Non-pigmented ciliary epithelial cell (primary cell): ENCODE measurements at places on chromosomes 7 and 10.

DNA sequence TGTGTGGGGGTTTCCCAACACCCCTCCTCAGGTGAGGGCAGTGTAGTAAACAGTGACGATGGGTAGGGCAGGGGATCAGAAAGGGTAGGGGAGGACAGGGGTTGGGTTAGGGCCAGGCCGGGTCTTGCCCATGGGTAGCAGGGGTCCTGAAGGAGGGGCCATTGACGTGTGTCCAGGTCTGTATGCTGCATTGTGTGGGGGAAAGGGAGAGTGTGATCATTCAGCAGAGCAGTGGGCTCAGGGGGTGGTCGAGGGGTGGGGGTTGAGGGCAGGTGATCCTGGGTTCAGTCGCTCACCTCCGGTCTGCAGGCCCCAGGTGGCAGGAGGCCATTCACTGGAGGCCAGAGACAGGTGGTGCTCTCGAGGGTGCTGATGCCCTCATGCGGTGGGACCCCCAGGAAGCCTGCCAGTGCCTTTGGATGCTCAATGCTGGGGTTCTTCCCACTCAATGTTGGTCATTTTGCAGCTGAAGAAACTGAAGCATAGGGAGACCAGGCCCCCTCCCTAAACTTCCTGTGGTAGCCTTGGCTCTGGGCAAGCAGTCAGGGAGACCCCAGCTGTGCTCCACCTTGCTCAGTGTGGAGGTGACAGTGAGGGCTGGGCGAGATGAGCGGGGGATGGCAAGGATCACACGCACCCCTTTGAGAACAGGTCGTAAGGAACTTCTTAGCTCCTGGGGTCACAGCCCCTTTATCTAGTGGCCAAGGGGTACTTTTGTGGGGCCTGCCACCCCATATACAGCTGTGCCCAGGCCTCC lies 48.8 kb upstream of the CAMK2B start:
- no peak for DNase-seq

DNA sequence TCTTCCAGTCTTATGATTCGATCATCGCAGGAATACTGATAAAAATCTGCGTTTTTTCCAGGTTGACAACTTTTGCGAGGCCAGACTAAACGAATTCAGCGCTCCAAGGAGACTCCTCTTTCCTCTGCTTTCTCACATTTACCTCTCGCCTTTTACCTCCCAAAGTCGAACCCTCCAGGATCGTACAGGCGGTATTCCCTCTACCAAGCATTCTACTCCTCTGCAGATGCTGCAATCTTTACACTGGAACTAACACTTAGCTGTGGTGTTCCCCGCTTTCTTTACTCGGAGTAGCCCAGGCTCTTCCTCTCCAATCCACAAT lies 449 bp downstream of the NUDT5 start:
- DNase-seq, result no peak

DNA sequence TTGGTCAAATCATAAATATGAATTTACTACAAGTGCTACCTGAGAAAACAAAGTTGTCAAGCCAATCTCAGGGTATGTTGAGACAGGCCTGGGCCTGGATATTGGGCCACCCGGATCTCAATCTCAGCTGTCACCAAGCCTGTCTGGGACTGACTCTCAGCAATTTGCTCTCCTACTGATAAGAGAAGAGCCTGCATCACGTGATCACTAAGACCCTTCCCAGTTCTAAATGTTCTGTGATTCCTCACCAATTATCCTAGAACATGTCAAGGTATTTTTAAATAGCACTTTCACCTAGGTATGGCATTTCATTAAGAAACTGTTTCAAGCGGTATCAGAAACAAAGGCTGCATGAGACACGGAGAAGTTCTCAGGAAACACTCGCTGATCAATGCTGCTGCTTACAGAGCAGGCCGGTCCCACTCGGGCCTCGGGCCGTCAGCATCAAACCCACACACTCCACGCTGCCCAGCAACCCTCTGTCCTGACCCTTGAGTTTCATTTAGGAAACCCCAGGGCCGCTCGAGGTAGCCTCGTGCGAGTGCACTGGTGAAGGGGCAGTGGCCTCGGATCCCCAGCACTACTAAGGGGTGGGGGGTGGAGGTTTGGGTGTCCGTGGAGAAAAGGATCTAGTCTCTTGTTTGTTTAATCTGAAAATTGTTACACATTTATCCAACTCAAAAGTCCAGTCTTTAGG lies 4.1 kb downstream of the KLF6 start:
- no peak for DNase-seq

GRCh38 chr7:155832581-155832981 lies 20.3 kb upstream of the SHH start:
- DNase-seq, result no peak

DNA sequence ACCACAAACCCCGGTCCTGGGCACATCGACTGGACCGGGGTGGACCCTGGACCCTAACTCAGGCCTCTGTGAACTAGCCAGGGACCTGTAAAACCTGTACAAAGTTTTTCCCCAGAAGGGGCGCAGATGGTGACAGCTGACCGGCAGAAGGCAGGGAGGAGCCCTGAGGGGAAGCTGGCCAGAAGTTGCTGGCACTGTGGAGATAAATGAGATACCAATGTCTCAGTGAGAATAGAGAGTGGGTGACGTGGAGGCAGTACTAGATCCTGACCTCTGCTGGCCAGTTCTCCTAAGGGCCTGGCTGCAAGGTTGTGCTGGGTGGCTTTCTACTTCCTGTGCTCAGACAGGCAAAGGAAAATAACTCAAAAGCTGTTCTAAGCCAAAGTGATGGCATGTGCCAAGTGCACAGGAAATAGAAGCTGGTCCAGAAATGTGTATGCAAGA lies 10.6 kb upstream of the TSPAN14 start:
- no peak for DNase-seq

GRCh38 chr10:336247-336646 lies 201.0 kb downstream of the ZMYND11 start:
- DNase-seq, result no peak

GRCh38 chr10:12501324-12501723 lies 152.0 kb downstream of the CAMK1D start:
- no peak for DNase-seq

GRCh38 chr10:99235658-99236626 lies at the start of gene HPSE2:
TSS of gene HPSE2 (minus strand) at chr10:99235852.
- no peak for DNase-seq

- peak; percentile 81 for DNase-seq
Measured at GRCh38 chr7:47326220-47326619, 255.7 kb downstream of the TNS3 start.

- DNase-seq, result no peak
Measured at GRCh38 chr7:20220921-20221547, 3.9 kb upstream of the MACC1 start.

GRCh38 chr10:30995081-30995770 lies 36.4 kb downstream of the ZNF438 start:
- no peak for DNase-seq

DNA sequence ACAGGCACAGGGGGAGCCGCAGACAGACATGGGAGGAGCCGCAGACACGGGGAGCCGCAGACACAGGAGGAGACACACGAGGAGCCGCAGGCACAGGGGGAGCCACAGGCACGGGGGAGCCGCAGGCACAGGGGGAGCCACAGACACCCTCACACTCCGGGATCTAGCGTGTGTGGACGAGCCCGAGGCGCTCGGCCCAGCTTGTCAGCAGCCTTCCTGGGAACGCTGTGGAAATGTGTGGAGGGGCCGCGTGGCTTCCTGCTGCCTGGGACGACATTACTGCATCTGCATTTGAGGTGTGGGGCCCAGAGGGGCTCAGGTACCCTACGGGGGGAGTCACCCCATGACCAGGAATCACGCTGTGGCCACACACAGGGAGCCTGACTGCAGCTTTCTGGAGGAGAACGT lies 313.2 kb downstream of the PTPRN2 start:
- no peak for DNase-seq

DNA sequence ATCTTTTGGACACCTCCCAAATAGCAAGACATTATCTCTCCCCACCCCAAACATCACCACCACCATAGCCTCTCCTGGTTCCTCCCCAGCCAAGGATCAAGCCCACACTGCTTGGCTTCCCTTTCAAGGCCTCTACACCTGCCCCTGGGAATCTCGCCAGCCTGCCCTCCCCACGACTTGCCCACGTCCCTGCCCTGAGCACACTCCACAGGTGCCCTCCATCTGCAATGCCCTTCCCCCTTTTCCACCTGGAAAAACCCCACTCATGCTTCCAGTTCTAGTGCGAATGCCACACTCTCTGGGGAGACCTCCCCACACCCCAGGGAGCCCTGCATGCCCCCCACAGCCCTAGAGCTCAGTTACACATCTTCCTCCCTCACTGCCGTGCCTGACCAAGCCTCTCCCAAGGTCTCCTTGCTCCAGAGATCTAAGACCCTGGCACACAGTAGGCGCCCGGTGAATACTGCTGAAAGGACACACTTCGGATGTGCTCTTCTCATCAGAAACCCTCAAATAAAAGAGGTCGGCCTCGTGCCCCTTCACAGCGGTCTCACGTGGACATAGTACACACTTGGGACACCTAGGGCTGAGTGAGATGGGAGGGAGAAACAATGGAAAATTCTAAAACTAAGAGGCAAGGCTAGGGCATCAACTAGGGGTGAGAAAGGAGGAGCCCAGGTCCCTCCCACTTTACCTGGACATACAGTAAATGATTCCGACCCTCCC lies 91.4 kb downstream of the DLG5 start:
- DNase-seq, result no peak

GRCh38 chr7:151389768-151390597 lies 19.9 kb downstream of the WDR86 start:
- no peak for DNase-seq

DNA sequence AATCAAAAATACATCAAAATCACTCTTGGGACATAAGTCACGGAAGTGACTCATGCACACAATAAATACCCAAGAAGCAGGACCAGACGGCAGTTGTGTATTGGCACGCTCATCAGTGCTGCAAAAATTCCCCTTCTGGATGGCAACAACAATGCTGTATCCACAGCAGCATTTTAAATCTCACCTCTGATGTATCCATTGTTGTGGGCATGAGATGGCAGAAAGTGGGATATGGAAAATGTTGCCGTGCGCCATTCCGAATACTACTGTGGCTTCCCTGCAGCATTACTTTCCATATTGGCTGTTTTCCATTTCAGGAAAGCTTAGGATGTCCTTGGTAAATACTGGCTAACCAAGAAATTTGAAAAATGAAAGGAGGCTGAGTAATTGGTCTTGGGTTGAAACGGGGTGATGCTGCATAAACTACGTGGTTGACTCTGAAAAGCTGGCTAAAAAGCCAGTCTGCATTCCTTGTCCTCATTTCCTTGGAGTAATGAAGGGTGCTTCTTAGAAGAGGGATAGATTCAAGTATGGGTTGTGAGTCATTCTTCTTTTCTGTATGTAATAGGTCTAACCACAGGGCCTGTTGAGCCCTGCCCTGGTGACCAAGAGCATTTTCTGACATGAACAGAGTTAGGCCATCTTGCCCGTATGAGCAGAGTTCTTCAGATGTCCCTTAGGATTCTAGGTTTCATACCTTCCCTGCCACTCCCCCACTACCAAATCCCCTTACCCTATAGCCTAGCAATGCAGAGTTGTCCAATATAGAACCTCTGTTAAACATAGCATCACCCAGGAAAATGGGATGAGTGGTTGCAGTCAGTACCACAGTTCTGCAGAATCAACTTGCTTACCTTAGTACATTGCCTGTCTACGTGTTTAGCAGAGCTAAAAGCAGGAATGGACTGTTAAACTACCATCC lies 36.3 kb upstream of the TOMM7 start:
- DNase-seq, result peak; percentile 98

DNA sequence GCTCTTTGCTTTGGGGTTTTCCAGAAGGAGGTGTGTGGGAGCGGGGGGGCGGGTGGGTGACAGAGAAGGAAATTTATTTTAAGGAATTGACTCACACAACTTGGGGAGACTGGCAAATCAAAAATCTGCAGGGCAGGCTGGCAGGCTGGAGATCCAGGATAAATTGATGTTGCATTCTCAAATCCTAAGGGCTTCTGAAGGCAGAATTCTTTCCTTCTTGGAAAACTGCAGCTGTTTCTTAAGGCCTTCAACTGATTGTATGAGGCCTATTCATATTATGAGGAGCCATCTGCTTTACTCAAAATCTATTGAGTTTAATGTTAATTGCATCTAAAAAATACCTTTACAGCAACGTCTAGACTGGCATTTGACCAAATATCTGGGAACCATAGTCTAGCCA lies 1528.8 kb upstream of the LRRTM3 start:
- no peak for DNase-seq

- DNase-seq, result no peak
Measured at GRCh38 chr7:68295386-68295785, 1298.8 kb downstream of the TYW1 start.

GRCh38 chr7:119842337-119842736 lies 430.6 kb upstream of the KCND2 start:
- DNase-seq, result no peak

- DNase-seq, result peak; percentile 35
Measured at GRCh38 chr7:77759294-77759889, 38.8 kb downstream of the TMEM60 start.

GRCh38 chr10:47147186-47147585 lies 152.8 kb upstream of the GDF10 start:
- DNase-seq, result no peak

DNA sequence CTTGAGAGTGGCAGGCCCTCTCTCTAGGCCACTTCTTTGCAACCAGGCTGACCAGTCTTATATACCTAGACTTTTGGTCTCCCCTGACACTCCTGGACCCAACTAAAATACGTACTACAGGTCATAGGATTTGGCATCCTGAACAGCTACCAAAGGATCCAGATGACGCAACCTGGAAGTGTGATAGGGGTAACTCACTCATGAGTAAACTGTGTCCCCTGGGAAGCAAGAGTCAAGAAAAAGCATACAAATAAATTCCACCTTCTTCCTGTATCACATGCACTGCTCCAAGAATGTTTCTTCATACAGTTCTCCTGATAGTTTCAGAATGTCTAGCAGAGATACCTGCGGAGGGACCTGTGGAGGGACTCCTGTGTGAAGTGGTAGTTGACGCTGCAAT lies 172.3 kb downstream of the MDFIC start:
- no peak for DNase-seq

DNA sequence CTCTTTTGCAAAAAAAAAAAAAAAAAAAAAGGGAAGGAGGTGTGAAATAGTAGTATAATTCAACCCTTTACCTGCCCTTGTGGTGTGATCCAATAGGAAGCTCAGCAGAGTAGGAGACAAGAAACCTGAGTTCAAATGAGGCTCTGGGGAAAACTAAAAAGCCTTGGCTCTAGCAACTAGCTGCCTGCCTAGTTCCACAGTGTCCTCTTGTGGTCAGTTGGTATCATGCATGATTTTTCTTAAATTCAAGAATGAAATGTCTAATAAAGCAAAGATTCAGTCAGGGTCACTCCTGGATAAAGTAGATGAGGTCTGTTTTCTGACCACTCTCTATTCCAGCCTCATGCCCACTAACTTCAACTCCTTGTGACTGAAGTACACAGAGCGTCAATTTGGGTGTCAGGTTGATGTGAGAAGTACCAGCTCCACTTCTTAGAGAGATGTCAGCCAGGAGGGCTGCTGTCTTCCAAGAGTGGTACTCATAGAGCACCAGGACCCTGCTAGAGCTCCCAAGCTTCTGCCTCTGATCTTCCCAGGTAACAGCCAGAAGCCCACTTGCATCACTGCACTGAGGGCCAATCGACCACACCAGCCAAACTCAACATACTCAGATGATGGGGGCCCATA lies 10.5 kb downstream of the LSM5 start:
- no peak for DNase-seq
